ENCODE measurements at places on chromosomes 1 and 21.

DNA sequence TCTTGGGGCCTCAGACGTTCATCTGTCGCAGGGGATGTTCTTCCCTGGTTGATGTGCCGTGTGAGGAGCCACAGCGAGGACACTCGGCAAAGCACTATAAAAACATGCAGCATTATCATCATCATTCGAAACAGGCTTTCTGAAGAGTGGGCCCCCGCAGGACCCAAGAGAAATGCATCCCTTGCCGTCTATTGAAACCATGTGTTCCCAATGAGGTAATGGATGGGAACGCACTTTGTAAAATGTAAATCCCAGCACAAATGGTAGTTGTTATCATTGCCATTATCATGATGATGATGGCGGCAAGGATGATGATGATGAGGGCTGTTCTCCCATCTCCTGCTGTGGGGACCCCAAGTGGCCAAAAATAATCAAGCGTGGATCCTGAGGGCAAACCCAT is 76.8 kb downstream of the GLIS1 start:
- no peak for DNase-seq

DNA sequence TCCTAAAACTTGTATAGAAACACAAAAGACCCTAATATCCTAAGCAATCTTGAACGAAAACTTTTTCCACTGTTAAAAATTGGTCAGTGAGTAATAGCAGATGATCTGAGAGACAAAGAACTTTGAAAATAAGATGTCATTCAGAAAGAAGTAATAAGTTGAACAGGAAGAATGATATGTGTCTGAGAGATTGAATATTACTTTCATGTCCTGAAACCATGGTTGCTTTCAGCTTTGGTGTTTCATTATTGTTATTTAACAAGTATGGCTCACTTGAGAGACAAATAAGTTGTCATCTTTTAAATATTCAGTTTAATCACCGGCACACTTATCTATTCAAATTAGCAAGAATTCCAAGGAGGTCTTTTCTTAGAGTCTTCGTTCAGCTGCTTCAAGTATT is 11.4 kb downstream of the PRKACB start:
- DNase-seq = no peak

GRCh38 chr1:109806733-109807400 is 43.1 kb upstream of the EPS8L3 start:
- no peak for DNase-seq

GRCh38 chr1:228830954-228831481 is 95.7 kb downstream of the RHOU start:
- no peak for DNase-seq

DNA sequence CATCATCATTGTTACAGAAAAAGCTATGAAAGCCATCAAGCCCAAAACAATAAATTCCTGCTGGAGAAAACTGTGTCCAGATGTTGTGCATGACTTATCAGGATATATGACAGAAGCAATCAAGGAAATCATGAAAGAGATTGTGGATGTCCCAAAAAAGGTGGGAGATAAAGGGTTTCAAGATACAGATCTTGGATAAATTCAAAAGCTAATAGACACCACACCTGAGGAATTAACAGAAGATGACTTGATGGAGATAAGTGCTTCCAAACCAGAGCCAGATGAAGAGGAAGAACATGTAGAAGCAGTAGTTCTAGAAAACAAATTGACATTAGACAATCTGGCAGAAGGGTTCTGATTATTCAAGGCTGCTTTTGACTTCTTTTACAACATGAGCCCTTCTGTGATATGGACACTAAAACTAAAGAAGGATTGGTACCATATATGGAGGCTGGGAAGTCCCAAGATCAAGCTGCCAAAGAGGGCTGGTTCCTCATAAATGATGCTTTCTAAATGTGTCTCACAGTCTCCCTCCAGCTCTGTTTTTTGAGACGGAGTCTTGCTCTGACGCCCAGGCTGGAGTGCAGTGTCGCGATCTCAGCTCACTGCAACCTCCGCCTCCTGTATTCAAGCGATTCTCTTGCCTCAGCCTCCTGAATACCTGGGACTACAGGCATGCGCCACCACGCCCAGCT is 32.1 kb upstream of the LRIG2 start:
- DNase-seq = no peak

DNA sequence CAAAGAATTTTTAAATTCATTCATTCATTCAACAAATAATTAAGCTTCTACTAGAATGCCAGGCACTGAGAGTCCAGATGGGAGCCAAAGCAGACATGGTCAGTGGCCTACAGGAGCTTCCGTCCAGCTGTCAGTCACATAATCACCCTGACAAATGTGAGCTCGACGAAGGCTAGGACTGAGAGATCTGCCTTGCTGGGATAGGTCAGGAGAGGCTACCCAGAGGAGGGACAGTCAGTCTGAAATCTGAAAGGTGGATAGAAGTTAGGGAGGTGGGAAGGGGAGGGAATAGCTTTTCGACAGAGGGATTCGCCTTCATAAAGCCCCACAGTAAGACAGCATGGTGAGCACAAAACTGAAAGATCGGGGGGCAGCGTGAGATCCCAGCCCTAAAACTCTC is 8.3 kb downstream of the EPHX1 start:
- DNase-seq = no peak

GRCh38 chr1:246794828-246795671 is 70.8 kb downstream of the SCCPDH start:
- no peak for DNase-seq

- no peak for DNase-seq
Observed at GRCh38 chr1:220221670-220222069, 50.6 kb downstream of the RAB3GAP2 start.

DNA sequence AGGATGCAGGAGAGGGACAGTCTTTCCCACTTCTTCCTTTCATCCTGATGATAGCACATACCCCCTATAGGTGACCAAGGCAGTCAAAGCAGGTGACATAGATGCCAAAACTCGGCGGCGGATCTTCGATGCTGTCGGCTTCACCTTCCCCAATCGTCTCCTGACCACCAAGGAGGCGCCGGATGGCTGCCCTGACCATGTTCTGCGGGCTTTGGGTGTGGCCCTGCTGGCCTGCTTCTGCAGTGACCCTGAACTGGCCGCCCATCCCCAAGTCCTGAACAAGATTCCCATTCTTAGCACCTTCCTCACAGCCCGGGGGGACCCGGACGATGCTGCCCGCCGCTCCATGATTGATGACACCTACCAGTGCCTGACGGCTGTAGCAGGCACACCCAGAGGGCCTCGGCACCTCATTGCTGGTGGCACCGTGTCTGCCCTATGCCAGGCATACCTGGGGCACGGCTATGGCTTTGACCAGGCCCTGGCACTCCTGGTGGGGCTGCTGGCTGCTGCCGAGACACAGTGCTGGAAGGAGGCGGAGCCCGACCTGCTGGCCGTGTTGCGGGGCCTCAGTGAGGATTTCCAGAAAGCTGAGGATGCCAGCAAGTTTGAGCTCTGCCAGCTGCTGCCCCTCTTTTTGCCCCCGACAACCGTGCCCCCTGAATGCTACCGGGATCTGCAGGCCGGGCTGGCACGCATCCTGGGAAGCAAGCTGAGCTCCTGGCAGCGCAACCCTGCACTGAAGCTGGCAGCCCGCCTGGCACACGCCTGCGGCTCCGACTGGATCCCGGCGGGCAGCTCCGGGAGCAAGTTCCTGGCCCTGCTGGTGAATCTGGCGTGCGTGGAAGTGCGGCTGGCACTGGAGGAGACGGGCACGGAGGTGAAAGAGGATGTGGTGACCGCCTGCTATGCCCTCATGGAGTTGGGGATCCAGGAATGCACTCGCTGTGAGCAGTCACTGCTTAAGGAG is 2.9 kb downstream of the NCDN start:
- DNase-seq = no peak

GRCh38 chr1:93816970-93817678 is 61.9 kb downstream of the DNTTIP2 start:
- DNase-seq = no peak

GRCh38 chr1:165575468-165576099 is 31.8 kb downstream of the LRRC52 start:
- DNase-seq = no peak

GRCh38 chr1:67760030-67760821 is 73.0 kb downstream of the GNG12 start:
- peak; percentile 23 for DNase-seq

DNA sequence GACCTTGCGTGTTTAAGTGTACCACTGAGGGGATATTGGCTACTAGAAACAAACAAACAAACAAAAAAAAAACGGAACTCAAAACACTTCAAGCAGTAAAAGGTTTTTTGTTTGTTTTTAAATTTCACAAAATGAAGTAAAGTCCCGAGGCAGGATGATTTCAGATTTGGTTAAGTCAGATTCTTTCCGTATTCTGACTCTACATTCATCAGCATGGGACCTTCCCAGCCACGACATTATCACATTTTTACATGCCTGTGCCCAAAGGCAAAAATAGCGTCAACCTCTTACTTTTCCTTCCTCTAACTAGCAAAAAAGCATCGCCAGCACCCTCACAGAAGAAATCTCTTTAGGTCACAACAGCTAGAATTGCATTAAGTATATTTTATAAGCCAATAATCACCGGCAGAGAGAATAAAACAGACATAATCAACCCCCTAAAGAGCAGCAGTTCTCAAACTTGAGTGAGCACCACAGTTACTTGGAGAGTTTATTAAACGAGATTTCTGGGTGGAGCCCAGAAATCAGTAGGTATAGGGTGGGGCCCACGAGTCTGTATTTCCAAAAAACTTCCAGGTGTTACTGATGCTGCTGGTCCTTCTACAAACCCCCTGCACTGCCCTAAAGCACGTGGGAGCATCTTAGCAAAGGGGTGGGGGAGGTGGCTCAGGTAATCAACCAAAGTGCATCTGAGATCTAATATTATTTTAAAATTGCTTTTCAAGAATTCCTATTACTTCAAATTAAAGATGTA is 227.6 kb downstream of the RGS7 start:
- no peak for DNase-seq

- DNase-seq = no peak
Observed at GRCh38 chr1:177249231-177249630, 78.5 kb downstream of the BRINP2 start.

GRCh38 chr1:31701091-31701736 is 2.6 kb downstream of the COL16A1 start:
- peak; percentile 5 for DNase-seq

DNA sequence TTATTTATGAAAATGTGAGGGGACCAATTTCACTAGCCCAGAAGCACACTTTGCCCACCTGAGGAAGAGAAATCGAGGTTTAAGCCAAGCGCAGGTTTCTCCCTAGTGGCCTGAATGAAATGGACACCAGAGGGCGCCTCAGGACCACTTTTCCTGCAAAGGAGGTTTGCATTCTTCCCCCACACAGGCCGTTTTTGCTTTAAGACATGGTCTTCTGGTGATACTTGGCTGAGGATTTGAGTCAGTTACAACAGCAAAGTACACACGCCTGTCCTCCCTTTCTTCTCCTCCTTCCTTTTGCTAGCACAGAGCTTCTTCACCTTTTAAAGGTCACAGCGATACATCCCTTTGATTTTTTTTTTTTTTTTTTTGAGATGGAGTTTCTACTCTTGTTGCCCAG is 5.4 kb downstream of the PLA2G2E start:
- DNase-seq = peak; percentile 71

DNA sequence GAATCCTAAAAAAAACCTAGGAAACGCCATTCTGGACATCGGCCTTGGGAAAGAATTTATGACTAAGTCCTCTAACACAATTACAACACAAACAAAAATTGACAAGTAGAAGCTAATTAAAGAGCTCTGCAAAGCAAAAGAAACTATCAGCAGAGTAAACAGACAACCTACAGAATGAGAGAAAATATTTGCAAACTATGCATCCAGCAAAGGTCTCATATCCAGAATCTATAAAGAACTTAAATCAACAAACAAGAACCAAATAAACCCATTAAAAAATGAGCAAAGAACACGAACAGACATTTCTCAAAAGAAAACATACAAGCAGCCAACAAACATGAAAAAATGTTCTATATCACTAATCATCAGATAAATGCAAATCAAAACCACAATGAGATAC is 58.6 kb downstream of the PTGFR start:
- no peak for DNase-seq

DNA sequence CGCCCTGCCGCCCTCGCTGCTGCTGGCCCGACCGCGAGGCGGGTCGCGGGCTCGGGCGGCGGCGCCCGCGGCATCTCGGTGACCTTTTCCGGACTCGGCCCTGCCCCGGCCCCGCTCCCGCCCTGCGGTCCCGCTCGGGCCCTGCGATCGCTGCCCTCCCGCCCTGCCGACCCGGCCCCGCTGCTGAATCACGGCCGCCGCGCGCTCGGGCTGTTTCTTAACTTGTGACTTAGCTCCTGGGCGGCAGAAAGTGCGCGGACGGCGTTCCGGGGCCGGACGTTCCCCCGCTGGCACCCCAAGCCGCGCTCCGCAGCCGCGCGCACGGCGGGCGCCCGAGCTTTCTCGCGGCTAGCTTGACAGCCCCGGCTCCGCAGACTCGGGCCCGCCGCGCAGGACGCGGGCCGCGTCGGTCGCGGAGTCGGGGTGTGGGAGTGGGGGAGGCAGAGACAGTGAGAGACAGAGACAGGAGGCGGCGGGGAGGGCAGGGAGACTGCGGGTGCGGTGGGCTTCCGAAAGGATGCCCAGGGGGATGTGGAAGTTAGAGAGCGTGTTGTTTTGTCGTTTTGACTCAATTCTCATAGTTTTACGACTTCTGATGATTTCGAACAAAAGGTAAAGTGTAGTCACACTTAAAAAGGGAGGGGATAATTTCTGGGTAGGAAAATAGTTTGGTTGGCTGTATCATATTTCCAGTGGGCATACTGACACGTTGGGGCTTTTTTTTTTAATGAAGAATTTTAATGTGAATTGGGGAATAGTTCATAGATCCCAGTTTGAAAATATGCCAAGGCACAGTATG is 49.8 kb downstream of the PRDM2 start:
- peak; percentile 50 for DNase-seq

- DNase-seq = no peak
Observed at GRCh38 chr1:48216941-48217340, 5.6 kb upstream of the SLC5A9 start.

GRCh38 chr1:57550092-57550491 is 126.2 kb upstream of the DAB1 start:
- no peak for DNase-seq

GRCh38 chr1:212643877-212644276 is 35.3 kb downstream of the ATF3 start:
- no peak for DNase-seq

DNA sequence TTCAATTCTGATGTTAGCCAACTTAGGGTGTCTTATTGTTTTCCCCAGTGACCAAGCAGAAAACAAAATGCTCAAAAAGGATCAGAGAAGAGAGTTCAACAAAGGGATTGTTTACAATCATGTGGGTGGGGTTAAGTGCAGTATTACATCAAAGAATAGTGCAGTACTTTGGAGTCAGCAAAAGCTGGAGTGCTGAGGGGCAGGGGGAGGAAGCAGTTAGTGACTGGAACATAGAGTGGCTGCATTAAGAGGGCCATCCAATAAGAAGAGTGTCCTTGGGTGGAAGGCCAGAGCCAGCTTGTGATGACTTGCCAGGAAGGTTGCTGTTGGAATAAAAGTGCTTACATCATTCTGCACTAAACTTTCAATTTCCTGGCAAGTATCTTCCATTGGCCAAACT is 175.5 kb downstream of the CYYR1 start:
- DNase-seq = no peak

DNA sequence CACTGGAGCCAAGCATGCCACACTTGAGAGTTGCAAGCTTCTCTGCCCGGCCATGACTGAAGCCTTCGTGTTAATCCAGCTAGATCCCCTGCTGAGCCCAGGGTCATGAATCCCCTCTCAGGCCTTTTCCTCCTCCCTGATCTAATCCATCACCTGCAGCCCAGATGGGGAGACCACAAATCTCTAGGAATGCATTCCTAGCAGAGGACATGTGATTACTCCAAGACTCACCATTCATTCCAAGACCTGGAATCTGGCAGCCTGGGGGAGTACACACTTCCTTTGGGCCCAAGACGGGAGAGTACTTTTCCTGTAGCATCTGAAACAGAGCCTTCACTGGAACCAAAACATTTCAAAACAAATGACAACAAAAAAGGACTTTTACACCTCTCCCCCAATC is 269.3 kb upstream of the NFIA start:
- no peak for DNase-seq
